NCI-H510A treated with DMSO at 0.1 percent for 48 hours (cell line): ENCODE measurements at places on chromosomes 12 and 14.

- no peak for DNase-seq
Measured at GRCh38 chr12:106234449-106234848, 13.4 kb downstream of the CKAP4 start.

- DNase-seq: peak; percentile 66
Measured at GRCh38 chr12:126747530-126748149, 1519.3 kb upstream of the TMEM132C start.

DNA sequence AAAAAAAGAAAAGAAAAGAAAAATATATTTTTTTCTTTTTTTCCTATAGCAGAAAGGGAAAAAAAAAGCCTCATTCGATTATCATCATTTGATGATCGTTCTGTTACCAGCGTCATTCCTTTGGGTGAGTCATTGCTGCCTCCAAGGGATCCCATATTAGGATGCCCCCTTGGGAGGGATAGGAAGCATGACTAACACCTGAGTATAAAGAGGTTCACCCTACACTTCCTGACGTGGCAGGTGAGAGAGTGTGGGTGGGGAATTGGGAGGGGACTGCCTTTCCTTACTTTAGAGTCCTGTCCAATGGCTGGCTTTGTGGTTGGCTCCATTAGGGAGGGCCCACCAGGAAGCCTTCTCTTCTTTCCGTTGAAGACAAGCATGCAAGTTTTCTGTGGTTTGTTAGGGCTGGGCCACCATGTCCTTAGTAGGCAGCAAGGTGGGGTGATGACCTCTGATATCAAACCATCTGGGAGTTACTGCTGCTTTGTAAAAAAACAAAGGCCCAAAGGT is 56.1 kb upstream of the FUT8 start:
- no peak for DNase-seq

DNA sequence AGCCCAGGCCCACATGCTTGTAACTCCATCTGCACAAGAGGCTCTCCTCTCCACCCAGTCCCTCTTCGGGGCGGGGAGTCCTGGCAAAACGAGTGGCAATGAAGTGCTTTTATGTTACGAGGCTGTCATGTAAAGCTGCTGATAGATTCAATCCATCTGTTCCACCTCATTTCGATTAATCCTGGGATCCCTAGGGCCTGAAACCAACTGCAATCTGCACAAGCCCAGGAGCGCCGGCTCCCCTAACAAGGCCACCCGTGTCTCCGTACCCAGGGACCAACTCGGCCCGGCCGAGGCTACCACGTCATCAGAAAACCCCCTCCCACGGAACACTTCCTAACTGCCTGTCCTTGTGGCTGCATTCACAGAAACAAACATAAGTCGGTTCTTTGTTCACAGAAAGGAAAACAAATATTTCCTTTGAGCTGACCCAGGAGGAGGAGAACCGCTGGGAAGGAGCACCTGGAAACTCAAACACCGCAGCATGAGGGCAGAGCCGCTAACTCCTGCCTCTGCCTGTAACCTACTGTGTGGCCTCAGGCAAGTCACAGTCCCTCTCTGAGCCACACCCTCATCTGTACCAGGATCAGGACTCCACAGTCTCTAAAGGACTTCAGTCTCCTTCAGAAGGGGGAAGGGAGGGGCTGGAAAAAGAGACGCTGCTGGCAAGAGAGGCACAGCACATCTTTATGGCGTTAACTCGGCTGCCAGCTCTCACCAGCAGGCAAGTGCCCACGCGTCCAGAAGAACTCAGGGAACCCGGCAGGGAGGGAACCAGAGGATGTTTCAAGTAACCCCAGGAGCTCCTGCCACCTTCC is 47.8 kb downstream of the CCDC88C start:
- DNase-seq: peak; percentile 89

DNA sequence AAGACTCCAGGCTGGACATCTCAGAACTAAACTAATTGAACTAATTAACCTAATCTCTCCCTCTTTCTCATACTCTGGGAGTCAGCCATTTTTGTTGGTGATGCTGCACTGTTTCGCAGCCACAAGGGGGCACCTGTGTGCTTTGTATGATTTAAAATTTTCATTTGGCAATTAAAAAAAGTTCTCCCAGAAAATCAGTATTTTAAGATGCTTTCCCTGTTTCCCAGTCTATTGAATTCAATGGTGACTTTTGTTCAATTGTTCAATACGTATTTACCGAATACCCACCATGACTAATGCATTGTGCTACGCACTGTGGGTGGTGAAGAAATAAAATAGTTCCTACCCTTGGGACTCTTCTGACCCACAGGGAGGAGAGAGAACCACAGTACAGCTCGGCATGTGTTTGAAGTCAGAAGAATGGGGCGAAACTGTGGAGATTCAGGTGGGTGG is 63.7 kb downstream of the ZNF664 start:
- peak; percentile 67 for DNase-seq

GRCh38 chr12:64733857-64734256 is 25.3 kb downstream of the GNS start:
- peak; percentile 21 for DNase-seq

DNA sequence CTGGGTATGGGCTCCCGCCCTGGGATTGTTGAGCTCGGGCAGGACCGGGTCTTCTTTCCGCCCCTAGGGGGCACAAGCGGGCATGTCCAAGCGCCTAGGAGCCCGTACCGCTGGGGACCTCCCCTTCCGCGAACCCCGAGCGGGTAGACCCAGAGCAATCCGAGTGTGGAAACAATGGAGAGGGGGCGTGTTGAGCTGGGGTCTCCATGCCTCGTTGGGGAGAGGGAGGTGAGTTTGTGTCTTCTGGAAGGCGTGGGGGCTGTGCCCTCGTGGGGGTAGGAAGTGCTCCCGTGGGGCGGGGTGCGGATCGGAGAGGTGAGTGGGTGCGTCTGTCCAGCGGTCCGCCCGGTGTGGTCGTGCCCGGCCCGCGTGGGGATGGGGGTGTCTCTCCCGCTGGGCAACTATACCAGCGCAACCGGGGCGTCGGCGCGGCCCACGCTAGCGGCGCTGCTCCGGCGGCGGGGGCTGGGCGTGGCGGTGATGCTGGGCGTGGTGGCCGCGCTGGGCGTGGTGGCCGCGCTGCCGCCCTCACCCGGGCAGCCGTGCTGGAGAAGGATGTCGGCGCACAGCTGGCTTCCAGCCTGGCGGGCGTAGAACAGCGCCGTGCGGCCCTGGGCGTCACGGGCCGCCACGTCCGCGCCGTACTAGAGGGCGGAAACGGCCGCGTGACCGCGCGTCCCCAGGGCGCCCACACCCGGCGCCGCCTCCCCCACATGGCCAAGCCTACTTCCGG is 12.2 kb downstream of the AGAP2 start:
- DNase-seq: peak; percentile 91

DNA sequence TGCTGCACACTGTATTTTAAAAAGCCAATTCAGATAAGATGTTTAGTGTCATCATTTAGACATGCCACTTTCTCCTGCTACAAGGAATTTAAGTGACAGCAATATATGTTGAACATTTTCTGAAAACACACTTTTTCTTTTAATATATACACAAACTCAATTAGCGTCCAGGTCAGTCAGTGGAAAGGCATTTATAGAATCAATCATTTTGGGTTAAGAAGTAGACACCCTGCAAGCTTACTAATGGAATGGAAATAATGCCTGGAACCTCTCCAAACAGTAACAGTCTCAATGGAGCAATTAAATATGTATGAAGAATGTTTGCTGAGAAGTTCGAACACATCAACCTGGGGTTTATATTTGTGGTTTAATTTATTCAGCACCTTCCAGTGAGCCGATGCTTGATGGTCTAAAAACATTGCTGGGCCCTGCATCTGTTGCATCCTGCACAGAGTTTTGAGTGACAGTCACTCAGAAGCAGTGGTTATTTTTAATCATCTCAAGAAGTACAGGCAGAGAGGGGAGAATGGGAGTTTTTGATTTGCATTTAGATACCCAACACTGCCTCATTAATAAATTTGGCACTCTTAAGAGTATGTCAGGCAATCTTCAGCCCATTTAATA is 410.7 kb downstream of the TMEM117 start:
- no peak for DNase-seq

GRCh38 chr12:70736351-70737133 is 99.3 kb upstream of the PTPRB start:
- DNase-seq: no peak

- DNase-seq: no peak
Measured at GRCh38 chr12:67927324-67927723, 61.9 kb upstream of the IFNG-AS1 start.

GRCh38 chr12:56634837-56635791 is 5.0 kb upstream of the BAZ2A start:
- peak; percentile 81 for DNase-seq

GRCh38 chr12:113066813-113067400 is 10.4 kb downstream of the DTX1 start:
- no peak for DNase-seq

DNA sequence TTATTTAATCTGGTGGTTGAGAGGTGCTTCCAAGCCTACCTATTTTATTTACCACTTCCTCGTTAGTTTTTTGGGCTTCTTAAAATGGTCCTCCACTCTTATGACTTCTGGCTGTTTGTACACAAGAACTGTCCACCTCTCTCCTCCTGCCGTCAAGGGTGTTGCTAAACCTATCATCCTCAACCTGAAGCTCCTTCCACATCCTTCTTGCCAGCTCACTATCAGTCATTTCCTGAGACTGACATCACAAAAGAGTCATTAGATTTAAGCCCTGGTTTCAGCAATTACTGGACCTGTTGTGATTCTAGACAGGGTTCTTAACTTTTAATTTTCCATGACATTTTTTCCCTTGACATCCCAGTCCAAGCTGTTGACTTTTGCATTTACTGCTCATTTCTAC is 91.9 kb downstream of the BICD1 start:
- no peak for DNase-seq

- no peak for DNase-seq
Measured at GRCh38 chr12:115507560-115507889, 770.0 kb downstream of the MED13L start.
